Stimulated activated naive CD4-positive, alpha-beta T cell treated with Interleukin-2 at 50 U/mL for 16 hours (primary cell): ENCODE measurements at places on chromosomes 7 and 10.

DNA sequence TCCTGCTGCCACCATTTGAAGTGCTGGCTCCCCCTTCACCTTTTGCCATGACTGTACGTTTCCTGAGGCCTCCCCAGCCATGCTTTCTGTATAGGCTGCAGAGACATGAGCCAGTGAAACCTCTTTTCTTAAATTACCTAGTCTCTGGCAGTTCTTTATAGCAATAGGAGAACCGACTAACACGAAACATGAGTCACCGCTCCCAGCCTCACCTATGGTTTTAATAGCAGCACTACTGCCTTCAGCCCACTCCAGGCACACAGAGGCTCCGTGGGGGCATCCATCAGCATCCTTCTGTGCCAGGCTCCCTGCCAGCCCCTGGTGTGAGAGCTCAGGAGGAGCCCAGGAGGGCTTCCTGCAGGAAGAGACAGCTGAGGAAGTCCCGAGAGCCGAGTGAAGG is 5.5 kb upstream of the ZNF316 start:
- no peak for DNase-seq

DNA sequence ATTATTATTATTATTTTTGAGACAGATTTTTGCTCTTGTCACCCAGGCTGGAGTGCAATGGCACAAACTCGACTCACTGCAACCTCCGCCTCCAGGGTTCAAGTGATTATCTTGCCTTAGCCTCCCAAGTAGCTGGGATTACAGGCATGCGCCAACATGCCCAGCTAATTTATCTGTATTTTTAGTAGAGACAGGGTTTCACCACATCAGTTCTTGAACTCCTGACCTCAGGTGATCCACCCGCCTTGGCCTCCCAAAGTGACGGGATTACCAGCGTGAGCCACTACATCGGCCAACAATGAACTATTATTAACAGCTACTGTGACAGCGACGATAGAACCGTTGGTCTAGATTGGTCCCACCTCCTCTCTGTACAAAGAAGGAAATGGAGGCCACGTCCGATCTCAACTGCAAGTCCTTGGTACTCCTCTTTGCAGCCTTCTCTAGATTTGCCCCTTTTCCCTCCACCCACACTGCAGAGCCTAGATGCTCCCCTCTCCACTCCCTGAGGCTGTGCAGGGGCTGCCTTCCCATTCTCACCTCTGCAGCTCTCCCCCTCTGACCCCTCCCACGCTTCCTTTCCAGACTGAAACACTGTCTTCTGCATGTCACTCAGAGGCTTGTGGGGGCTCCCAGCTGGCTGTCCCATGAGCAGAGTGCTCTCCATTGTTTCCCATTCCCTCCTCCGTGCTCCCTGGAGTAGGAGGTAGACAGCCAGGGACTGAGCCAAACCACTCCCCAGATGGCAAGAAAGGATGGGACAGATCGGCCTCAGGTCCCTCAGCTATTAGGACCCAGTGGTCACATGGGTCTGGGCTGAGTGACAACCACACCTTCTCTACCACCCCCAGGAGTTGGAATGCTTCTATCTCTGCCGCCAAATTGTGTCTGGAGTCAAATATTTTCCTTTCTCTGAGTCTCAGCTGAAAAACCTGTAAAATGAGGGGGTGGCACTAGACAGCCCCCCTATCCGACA is 2.3 kb downstream of the LOXL4 start:
- DNase-seq: no peak

GRCh38 chr7:142752376-142753225 is 3.3 kb downstream of the PRSS1 start:
- no peak for DNase-seq

- DNase-seq: no peak
These were observed 739 bp upstream of the MEST start for GRCh38 chr7:130490888-130491804.

GRCh38 chr7:27110186-27111031 is 7.9 kb upstream of the HOXA2 start:
- DNase-seq: no peak

DNA sequence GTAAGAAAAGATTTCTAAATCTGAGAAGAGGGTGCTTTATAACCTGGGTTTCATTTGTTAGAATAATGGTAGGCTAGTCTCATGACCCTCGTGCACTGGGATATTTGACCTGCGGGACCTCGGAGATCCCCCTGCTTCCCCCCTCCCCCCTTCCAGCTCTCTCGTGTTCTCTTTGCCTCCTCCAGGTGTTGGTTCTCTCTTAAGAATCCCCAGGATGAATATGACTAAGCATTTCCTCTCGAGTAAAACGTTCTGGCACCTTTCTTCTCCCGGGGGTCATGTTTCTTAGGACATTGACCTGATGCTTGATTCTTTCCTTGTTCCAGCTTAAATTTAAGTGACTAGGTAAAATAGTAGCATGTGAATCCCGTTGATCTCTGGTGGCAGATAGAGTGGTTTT is 71.2 kb downstream of the SHH start:
- DNase-seq: no peak

GRCh38 chr7:51073171-51073570 is 243.4 kb downstream of the COBL start:
- no peak for DNase-seq

- DNase-seq: no peak
These were observed 77.6 kb downstream of the VWC2 start for GRCh38 chr7:49850921-49851613.

DNA sequence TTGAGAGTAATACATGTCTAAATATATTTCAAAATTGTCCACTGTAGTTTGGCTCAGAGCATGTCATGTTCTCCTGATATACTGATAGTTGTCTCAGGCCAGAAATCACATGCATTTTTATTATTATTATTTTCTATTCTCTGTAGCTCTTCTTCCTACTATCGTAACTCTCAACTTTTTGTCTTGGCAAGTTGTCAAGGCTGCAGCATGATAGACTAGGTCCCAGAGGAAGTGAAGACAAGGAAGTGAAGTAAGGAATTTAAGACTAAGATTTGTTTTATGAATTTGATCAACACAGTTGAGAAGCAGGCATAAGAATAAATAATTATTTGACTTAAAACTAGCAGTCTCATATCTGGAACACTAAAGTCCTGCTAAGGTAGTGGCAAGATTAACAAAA is 369.5 kb downstream of the ABCA13 start:
- no peak for DNase-seq

DNA sequence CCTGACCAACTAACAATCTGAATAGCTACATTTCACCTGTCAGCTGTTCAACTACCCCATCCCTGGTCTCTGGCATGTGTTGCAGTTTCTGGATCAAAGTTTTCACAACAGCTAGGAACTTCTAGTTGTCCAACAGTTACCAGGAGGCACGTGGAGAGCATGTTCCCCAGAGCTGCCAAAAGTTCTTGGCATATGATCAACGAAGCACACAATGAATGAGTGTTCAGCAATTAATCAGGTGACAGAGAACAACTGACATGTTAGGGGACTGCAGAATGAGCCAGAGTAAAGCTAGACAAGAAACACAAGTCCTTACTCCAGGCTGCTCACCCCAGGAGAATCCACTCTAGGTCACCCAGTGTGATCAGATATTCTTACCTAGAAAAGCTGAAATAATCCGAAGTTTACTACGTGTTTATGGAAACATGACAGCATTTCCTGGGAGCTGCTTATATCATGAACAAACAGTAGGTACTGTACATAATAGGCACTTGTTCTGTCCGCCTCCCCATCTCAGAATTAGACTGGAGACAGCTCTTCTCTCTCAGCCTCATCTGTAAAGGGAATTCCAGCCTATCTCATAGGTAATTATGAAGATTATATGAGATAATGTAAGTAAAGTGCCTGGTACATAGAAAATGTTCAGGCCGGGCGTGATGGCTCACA is 50.6 kb downstream of the ZNF438 start:
- no peak for DNase-seq

DNA sequence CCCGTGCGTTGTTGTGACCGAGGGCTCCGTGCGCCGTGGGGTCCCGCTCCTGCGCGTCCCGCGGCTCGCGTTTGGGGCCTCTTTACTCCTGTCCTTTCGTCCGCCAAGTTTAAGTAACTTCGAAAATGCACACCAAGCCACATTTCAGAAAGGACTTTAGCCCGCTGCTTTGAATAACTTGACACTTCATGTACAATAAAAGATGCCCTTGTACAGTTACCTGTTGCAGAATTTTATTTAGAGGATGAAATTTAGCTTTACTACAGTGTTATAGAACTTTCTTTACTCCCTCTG is 459 bp downstream of the SUGCT start:
- DNase-seq: peak; percentile 10

GRCh38 chr7:32088451-32088881 is 18.3 kb upstream of the PDE1C start:
- DNase-seq: no peak

DNA sequence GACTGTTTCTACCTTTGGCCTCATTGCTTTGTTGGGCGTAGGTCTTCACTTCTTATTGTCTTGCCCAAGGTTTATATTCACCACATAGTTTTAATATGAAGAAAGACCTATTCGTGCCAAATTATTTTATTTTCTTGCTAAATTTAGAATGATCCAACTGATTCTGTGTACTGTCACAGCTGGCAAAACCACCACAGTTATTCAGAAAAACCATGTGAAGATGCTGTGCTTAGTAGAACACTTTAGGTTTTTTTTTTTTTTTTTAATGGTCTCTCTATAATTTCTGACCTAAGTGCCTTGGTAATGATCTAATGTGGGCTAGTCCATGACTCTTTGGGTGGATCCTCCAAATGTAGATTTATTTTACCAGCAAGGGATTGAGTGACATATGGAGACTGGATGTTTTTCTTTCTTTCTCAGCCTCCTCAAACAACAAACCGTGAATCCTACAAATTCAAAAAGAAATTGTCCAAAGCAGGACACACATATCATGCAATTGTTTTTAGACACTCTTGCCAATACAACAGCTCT is 243.8 kb downstream of the DYNC1I1 start:
- no peak for DNase-seq

GRCh38 chr7:113099284-113099919 is 12.8 kb upstream of the GPR85 start:
- no peak for DNase-seq

DNA sequence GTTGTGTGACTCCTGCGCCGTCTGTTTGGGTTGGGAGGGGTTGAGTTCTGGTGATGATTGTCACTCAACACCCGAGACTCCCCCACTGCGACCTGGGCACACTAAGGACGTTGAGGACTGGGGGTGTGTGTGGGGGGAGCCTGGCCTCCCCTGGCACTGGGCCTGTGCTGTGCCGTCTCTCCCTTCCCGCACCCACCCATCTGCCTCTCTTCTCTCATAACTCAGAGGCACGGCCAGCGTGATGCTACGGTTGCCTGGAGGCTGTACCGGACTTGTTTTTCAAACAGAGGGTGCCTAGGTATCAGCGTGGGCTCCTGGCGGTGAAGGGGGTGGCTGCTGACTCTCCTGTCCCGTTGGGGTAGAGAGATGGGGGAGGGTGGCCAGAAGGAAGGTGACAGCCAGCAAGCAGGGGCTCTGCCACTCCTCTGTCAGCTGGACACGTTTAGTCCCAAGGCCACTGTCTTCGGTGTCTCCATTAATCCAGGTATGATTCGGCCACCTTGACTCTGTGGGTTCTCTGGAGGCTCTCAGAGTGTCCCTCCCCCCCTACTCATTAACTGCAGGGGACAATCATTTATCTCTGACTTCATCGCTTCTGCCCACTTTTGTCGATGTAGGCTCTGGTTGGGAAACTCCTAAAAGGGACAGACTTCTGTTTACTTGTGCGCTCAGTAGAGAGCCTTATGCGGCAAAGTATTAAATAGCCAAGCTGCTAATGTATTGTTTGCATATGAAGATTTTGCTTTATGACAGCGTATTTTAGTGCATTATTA is 56.5 kb upstream of the PFKFB3 start:
- no peak for DNase-seq

- peak; percentile 35 for DNase-seq
These were observed 9.4 kb upstream of the ZC3HAV1 start for GRCh38 chr7:139118805-139119485.

DNA sequence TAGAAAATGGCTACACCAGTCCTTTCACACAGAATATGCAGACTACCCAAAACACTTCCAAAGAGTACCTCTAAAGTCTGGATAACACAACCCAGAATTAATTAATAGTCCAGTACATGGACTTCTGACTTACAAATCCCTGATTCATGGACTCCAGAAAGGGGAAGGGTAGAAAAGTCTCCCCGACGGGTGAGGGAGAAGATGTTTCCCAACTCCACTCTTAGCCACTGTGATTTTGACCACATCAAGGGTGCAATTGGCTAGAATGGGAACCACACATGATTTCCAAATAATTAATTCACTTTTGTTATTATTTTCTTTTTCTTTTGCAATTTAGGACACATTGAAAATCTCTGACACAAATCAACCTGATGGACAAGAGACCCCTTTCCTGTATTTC is 1.4 kb downstream of the TMEM130 start:
- DNase-seq: no peak

DNA sequence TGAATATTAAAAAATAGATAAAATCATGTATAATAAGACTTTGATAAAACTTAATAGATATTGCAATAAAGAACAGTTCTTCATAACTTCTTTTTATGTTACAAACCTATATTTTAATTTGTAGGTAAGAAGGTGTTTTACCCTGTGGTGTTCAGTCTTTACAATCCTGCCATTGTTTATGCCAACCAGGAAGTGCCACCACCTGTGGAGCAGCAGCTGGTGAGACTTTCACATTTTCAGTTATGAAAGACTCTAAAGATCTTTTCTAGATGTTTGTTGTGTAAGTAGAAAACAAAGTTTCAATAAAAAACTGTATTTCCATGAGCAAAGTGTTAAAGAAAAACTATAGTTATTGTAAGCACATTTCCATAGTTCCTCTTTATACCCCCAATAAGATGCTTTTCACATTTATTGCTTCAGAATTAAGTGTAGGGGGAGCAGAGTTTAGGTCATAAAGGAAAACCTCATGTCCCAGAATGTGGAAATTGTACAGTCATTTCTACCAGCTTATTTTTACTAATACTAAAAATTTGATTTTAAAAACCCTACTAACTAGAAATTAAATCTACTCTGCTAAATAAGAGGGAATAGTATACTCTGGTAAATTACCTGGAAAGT is 28.7 kb downstream of the CSGALNACT2 start:
- DNase-seq: no peak

DNA sequence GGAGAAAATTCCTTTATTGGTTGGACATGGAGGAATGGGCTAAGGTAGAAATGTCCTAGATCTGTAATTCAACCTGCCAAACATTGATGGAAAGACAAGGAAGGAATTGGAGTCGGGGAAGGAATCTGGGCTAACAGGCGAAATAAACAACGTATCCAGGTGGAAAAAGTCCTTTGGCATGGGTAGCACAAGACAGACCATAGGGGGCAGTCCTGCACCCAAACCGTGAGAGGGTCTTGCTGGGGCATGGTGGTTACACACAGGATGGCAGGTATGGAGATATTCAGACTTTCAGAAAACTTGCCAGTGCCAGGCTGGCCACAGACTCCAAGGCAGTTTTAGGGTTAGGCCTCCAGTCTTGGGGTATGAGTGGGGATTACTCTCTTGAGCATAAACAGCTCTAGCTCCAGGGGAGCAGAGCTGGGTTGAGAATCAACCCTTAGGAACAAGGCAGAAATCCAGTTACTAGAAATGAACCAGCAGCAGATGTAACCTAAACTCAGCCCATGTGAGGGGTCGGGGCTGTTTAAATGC is 188.6 kb upstream of the GDF10 start:
- no peak for DNase-seq
